ENCODE measurements at places on chromosomes 2 and 18.
A peak's percentile ranks its signal among the peaks of the same experiment; 100 is the strongest.

DNA sequence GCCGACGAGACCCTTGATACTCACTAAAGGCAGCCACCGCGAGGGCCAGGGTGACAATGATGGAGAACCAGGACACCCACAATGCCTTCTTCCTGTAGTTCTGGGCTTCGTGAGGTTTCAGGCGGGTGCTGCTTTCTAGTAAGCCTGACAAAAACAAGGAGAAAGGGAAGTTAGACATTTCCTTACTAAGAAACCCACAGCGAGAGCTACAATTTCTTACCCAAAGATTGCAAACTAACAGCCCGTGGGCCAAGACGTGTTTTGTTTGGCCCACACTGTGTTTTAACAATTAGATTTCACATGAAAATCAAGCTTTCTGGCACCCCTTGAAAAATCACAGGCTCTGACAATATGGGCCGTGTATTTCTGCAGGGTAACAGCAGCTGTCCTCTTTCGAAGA is 5.6 kb downstream of the TMEM163 start:
- no peak for DNase-seq

- no peak for DNase-seq
These were observed 115.1 kb downstream of the CMPK2 start for GRCh38 chr2:6750411-6751158.

- no peak for DNase-seq
These were observed 122.9 kb upstream of the ITGA4 start for GRCh38 chr2:181334158-181334826.

- no peak for DNase-seq
These were observed 183.6 kb downstream of the SMAD7 start for GRCh38 chr18:48767090-48767690.

DNA sequence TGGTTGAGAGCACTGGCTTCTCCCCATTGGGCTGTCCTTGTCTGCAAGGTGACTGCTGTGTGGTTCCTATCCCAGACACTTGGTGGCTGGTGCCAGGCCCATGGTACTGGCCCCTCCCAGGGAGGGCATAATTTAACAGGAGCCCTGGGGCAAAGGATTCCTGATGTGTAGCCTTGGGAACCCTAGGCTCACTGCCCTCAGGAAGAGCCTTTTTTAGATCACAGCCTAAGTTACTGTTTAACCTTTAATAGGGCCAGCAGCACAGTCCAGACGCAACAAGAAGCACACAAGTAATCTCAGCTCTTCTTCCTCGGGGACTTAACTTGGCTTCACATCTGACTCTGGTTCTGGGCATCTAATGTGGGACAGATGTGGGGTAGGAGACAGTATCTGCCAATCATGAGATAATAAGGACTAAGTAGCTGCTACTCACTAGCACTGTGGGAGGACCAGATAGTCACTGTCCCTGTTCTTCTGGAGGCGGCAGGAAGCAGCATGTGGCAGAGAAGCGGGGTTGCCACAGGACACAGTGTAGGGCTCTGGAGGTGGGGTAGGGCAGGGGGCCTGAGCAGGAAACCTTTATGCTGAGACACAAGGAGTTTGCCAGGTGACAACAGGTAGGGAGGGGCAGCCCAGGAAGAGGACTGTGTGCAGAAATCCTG is 136.3 kb downstream of the TMEM17 start:
- DNase-seq, result no peak

GRCh38 chr2:206989311-206989710 is 50.0 kb downstream of the CPO start:
- DNase-seq, result peak; percentile 12
